Vagina (tissue), 2 donors: ENCODE measurements at places on chromosomes 16 and 17.

DNA sequence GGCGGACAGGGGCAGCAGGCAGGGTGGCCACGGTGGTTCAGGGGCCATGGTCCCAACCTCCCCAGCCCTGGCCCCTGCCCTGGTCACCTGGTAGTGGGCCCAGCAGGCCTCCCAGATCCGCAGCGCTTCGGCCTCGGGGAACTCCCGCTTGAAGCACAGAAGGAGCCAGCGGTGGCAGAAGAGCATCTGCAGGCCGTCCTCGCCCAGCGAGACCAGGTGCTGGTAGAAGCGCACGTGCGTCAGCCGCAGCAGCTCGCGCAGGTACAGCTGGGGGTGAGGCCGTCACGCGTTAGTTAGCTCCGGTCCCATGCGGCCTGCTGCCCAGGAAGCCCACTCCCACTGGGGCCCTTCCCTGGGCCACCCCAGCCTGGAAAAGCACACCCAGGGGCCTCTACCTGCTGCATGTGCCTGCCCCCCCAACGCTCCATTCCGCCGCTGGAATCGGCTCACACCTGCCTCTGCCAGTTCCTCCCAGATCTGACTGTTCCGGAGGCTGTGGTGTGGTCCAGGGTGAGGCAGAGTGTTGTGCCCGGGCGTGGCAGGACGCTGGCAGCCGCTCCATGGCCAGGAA is 90.8 kb downstream of the TBC1D16 start:
- no peak for DNase-seq

DNA sequence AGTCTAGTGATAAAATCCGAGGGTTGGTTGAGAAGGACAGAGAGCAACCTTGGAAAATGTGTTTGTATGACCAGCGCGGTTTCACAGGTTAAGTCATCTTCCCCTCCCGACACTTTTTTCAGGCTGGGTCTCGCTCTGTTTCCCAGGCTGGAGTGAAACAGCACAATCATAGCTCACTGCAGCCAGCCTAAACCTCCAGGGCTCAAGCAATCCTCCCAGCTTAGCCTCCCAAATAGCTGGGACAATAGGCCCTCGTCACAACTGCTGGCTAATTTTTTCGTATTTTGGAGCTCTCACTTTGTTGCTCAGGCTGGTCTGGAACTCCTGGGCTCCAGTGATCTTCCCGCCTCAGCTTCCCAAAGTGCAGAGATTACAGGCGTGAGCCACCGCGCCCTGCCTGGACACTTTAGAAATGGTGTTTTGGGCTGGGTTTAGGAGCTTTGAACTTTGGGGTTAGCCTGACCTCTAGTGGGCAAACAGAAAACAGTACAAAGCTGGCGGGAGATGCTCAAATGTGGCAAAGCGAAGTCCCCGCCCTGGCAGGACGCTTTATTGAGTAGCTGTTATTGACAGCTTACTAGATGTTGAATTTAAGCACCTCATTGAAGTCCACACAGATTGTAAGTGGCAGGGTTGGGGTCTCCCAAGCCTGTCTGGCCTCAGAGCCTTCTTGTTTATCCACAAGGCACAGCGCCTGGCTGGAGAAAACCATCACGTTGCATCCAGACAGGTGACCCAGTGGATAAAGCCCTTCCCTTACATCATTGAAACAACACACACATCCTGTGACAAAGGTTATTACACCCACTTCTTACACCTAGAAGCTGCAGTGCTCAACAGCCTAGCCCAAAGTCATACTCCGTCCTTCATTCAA is 34.7 kb upstream of the RBBP6 start:
- no peak for DNase-seq

GRCh38 chr16:84339311-84339710 is 29.0 kb upstream of the ATP2C2 start:
- DNase-seq: no peak

DNA sequence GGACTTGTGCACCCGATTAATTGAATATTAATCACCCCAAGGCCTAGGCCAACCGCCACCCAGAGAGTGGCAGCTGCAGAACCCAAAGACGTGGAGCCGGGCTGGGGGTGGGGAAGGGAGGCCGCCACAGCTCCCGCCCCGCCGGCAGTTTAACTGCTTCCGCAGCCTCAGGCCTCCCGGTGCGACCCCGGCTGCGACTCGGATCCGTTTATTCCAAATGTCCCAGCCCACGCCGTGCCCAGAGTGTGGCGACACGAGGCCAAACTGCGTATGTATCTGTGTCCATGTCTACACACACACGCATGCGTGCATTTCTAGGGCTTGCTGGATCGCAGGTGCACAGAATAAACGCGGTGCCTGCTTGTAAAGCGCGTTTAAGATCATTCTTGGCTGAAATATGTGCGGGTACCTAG is 802 bp upstream of the TOB1 start:
- DNase-seq: no peak

DNA sequence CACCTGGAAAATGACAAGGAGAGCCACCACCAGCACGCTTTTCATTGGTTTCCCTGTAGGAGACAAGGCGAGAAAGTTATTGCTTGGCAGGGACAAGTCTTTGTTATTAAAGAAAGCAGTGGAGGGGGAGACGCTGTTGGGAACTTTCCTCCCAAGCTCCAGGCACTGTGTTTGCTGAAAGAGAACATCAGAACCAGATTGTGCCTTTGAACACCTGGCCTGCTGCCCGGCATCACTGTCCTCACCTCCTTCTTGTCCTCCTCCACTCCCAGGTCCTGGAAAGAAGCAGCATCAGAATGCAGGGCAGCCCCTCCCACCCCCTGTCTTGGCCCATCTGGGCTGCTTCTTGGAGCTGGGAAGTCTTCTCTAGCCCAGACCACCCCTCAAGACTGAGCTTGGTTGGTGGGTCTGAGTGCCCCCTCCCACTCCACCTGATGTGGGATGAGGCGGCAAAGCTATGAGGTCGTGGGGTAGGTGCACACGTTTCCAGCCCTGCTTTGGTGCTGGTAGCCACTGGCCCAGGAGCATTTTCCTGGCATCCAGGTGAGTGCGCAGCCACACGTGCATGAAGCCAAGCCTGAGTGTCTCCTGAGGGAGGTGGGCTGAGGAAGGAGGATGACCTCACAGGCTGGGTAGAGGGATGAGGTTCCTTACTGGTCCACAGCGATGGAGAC is 6.2 kb downstream of the CCR7 start:
- no peak for DNase-seq

GRCh38 chr16:77211880-77212740 is 12.9 kb downstream of the SYCE1L start:
- DNase-seq: no peak

DNA sequence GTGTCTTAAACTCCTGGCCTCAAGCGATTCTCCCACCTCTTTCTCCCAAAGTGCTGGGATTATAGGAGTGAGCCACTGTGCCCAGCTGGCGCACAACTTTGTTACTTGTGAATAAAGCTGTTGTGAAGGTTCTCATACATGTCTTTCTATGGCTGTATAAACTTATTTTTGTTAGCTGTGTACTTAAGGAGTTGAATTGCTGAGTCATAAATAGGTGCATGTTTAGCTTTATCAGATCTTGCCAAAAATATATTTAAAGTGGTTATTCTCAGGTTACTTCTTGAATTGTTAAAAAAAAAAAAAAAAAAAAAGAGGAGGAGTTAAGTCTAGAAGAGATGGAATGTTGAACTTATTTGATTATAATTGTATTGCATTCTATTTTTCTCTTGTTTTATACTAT is 47.6 kb upstream of the IRX3 start:
- no peak for DNase-seq

DNA sequence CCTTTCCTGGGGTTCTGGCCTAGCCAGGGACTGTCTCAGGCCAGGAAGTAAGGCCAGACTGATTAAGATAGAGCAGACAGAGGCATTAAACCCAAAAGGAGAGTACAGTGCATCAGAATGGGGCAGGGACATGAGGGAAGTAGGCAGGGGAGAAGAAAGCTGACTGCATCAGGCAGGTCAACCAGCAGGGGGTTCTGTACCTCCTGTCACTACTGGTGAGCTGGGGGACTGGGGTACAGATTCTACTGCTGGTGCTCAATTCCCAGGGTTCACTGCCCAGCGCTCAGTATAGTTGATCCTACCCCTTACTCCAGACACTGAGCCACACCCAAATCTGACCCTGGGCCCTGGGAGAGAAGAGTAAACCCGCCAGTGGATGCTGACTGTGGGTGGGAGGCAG is 12.9 kb upstream of the MTMR4 start:
- no peak for DNase-seq

DNA sequence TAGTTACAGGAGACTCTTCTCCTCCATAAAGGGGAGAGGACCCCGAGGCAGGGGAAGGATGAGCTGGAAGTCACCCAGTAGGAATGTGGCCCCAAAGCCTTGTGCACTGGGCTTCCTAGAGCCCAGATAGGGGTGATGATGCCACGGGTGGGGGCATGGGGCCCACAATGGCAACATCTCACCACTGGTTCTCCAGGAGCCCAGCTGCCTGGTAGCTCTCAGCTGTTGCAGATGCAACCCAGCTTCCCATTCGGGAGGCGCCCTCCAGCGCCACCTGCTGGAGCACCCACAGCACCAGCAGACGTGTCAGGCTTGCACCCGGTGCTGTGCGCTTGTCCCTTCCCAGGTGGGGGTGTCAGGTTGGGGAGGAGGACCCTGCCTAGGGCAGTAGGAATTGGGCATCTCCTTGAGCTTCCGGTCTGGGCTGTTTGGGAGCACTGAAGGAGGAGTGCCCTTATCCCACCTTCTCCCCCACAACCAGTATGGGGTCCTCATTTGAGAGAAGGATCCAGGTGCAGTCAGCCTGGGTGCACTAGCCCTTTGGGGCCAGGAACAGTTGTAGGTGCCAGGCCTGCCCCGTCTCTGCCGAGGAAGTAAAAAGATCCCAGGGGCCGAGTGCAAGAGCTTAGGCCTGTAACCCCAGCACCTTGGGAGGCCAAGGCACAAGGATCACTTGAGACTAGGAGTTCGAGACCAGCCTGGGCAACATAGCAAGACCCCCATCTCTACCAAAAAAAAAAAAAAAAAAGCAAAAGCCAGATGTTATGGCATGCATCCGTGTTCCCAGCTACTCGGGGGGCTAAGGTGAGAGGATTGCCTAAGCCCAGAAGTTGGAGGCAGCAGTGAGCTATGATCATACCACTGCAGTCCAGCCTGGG is 14.4 kb downstream of the CDIPT start:
- no peak for DNase-seq

DNA sequence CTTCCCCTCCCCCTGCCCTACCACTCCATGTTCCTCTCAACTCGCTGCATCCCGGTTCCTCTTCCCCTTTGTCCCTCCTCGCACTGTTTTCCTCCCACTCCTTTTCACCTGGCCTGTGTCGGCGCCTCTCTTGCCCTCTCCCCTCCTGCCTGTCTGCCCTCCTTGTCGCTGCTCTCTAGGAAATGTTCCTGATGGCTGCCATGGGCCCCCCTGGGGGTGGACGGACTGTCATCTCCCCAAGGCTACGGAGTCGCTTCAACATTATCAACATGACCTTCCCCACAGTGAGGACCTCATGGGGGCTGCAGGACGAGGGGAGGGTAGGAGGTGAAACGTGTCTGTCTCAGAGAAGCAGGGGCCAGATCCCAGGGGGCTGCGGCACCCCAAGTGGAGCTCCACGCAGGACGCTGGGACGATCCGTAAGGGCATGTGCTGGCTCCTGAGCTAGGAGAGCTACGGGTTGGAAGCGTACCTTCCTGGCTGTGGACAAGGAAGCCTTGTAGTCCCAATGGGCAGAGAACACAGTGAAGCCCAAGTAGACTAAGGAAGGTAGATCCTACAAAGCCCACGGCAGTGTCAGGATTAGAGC is 39.8 kb upstream of the KDM6B start:
- DNase-seq: no peak

GRCh38 chr17:76304226-76305134 is 3.6 kb downstream of the QRICH2 start:
- no peak for DNase-seq

DNA sequence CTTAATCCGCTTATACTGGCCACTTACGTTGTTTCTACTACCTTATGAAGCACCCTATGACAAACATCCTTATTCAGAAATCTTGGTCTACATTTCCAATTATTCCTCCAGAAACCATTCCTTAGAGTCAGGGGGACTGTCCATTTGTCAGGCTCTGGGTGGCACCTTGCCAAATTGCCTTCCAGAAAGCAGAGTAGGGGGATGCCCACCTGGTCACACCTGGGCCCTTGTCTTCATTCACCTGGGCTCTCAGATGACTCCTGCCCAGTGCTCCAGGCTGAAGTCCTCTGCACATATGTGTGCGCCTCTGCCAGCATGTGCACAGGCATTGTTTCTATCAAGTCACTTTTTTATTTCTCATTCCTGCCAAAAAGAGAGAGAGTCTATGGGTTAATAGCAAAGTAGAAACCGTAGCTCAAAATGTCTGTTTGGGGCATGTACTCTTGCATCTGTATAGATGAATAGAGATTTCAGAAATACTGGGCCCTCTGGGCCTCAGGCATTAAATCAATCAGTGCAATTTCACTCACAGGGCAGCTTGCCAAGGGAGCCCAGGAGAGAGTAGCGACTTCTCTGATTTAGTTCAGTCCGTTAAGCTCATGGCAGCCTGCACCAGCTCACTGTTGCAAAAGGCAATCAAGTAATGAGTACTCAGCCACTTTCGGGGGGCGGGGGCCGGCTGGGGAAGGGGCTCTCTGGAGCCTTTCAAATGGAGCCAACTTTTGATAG is 104.7 kb downstream of the SOCS1 start:
- DNase-seq: no peak

DNA sequence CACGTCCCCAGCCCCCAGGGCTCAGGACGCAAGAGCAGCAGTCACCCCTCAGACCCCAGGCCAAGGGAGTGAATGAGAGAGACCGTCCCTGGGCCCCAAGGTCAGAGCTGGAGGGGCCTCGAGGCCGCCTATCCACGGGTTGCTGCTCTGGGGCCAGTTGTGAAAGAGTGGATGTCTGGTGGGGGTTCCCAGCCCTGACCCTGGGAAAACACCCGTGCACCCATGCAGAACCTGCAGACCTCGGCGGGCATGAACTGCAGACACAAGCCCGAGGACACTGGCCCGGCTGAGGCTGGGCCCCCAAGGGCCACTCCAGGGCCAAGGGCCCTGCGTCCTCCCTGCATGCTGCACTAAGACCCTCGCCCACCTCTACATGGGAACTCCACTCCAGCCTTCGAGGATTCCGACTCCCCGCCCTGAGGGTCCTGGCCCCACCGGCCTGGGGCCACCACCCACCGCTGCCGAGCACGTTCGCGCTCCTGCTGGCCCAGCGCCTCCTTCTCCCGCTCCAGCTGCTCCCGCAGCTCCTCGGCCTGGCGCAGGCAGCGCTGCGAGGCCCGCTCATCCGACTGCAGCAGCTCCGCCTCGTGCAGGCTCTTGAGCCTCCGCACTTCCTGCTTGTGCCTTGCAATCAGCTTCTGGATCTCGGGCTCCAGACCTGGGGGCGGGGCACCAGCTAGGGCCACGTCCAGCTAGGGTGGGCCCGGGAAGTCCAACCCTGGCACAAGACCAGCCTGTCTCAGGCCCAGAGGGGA is 27.6 kb upstream of the AATK start:
- DNase-seq: no peak

- no peak for DNase-seq
Measured at GRCh38 chr17:37494971-37495370, 5.3 kb downstream of the DUSP14 start.

GRCh38 chr16:8278031-8278580 is 312.2 kb downstream of the TMEM114 start:
- DNase-seq: no peak

DNA sequence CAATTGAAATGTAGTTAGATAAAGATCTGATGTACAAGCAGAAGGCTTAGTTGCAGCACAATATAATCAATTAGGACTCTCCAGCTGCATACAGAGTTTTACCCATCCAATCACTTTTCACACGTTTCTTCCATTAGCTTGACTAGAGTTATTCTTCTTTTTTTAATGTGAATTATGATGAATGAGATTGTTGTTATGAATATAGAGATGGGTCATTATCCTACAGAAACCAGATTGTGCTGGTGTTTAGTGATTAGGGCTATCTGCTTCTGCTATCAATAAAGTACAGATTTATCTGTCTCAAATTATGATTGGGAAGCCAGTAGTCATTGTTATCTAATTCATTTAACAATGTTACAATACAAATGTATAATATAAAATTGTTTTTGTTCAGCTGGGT is 221.4 kb upstream of the TBX2 start:
- DNase-seq: no peak
